ENCODE measurements at places on chromosomes 2 and 18. TPM values are rescaled to one million over a fixed set of nuclear protein-coding genes. Genes with fewer than 3 reads are reported as not detected.

POMC gene
- total RNA-seq = 4.7 TPM

TRMT61B gene
- 18.3 TPM for total RNA-seq

DNA sequence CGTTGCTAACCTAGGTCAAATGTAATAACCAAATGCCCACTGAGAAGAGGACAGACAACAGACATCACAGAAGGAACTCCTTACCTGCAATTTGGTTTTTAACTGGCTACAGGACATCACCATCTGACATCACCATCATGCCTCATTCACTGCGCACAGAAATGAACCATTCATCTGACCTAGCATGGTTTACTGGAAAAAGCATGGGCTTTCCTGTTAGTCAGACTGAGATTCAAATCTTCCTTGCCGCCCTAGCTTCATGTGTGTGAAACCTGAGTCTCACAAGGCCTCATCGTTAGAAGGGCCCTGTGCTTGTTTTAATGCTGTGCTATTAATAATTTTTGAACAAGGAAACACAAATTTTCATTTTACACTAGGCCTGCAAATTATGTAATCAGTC lies 1.1 kb upstream of the HIBCH start:
- peaks cover 30% of the 10 kb centered on the region for H3K4me1 ChIP-seq
- no peak overlapping the region for H3K27ac ChIP-seq
- no peak for DNase-seq
- H3K27me3 ChIP-seq = no peaks in the 10 kb centered on the region
- no peak overlapping the region for H3K4me3 ChIP-seq

DNA sequence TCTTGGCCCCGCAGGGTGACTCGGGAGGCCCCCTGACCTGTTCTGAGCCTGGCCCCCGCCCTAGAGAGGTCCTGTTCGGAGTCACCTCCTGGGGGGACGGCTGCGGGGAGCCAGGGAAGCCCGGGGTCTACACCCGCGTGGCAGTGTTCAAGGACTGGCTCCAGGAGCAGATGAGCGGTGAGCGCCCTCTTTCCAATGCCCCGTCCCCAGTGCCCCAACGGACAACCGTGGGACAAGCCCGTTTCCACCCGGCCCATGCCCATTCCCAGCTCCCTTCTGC lies 2.6 kb upstream of the CHRND start:
- DNase-seq = no peak
- no peak overlapping the region for H3K4me3 ChIP-seq
- H3K27ac ChIP-seq = no peak overlapping the region
- H3K4me1 ChIP-seq = peaks cover 16% of the 10 kb centered on the region
- no peaks in the 10 kb centered on the region for H3K36me3 ChIP-seq
- peaks cover 22% of the 10 kb centered on the region for H3K27me3 ChIP-seq

- H3K4me3 ChIP-seq = no peak overlapping the region
- H3K27me3 ChIP-seq = no peaks in the 10 kb centered on the region
- DNase-seq = no peak
- no peak overlapping the region for H3K27ac ChIP-seq
Measured at GRCh38 chr2:223635080-223635479, 32.9 kb upstream of the SCG2 start.

HSBP1L1 gene
- total RNA-seq = 3.3 TPM

CD226 gene
- 158 TPM for total RNA-seq

- no peaks in the 10 kb centered on the region for H3K36me3 ChIP-seq
- no peak overlapping the region for H3K4me3 ChIP-seq
- H3K4me1 ChIP-seq = no peaks in the 10 kb centered on the region
Measured at GRCh38 chr2:214542295-214542694, 131.4 kb downstream of the VWC2L start.

DNA sequence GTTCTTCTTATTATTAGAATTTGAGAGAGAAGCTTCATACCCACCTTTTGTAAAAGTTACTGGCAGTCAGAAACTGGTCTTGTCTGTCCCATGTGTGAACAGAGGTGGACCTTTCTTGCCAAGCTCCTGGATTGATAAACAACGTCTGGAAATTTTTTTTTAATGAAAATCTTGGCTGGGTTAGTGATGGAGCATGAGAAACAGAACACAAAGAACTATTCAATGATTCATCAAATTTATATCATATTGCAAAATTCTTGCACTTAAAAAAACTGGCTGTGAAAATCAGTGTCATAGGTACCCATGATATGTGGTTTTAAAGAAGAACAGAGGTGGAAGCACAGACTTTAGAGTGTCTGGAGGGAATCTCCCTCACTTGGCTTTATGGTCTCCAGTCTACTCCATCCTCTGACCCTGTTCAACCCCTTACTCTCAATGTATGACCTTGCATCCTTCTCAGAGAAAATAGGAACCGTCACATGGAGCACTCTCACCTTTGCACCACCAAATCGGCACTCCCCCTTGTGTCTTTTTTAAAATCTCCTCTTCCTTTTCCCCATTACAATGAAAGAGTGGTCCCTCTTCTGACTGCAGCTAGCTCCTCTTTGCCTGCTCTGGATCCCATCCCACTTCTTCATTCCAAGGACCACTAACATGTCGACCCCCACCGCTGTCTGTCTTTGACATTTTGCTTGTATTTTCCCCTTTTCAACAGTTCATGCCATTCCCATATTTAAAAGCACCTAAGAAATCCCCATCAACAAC lies 58.2 kb downstream of the COPS8 start:
- no peak overlapping the region for H3K4me3 ChIP-seq
- H3K27me3 ChIP-seq = no peaks in the 10 kb centered on the region
- H3K4me1 ChIP-seq = no peaks in the 10 kb centered on the region
- no peaks in the 10 kb centered on the region for H3K36me3 ChIP-seq
- no peak for DNase-seq
